ENCODE measurements at places on chromosomes 11 and 22.

DNA sequence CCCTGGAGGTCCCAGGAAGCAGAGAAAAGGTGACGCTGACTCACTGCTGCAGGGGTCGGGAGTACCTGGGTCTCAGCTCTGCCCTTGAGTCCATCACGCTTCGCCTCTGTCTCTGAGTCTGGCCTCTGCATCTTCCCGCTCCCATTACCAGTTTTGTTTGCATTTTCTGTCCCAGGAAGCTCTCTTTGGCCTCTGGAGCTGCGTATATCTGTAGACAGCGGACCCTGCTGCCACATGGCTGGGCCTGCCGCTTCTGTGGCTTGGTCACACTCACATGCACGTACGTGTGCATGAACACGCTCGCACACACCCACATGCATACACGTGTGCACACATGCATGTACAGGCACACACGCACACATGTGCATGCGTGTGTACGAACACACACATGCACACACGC is 20.8 kb upstream of the APOBEC3A start:
- DNase-seq = no peak

DNA sequence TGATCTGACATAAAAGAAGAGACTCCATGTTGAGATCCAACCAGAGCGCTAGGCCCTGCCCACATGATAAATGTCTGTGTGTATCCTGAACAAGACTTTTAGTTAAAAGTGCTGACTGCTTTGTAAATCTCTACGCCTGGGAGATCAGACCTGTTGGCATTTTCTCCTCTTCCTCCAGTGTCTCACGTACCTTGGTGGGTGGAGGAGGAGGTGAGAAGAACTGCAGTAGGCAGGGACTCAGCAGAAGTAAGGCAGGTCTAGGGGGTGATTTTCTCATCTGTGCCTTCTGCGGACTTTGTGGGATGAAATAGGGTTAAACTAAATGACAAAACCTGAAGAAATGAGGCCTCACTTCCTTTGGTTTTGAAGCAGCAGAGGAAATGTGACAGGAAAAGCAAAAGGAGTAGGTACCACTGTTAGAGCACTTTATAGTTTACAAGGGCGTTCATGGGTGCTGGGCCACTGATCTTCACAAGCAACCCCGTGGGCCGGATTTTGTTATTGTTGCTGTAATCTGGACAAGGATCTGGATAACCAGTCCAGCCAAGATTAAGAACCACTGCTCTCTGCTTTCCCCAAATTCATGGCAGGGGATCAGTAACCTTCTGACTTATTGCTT is 36.7 kb upstream of the PLET1 start:
- no peak for DNase-seq

DNA sequence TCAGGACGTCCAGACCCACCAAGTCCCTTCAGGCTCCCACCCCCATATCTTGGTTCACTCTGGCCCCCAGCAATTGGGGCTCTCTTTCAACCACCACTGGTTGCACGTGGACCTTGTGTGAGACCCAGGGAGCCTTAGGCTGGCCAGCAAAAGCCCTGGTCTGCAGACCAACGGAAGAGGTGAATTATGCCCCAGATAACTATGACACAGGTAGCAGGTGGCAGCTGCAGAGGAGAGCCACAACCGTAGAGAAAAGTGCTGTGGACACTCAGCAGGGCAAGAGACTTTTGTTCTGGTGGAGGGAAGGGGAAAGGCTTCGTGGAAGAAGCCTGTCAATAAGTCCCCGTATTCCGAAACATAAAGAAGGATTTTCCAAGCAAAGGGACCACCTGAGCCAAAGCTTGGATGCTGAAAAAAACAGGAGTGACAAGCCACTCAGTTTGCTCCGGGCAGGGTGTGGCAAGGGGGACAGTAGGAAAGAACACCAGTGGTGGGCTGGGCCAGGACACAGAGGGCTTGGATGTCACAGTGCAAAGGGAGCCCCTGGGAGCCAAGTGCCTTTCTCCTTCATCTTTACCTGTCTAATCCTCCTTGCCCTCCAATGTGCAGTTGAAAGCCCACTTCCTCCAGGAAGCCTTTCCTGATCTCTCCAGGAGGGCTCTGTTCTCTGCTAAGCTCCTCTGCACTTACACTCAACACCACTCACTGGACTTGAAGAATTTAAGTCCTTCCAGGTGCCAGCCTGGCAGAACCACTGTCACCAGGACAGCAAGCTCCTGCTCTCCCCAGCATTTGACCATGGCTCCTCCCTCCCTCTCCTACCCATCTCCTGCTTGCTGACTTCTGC is 264.7 kb downstream of the BUD13 start:
- DNase-seq = no peak

DNA sequence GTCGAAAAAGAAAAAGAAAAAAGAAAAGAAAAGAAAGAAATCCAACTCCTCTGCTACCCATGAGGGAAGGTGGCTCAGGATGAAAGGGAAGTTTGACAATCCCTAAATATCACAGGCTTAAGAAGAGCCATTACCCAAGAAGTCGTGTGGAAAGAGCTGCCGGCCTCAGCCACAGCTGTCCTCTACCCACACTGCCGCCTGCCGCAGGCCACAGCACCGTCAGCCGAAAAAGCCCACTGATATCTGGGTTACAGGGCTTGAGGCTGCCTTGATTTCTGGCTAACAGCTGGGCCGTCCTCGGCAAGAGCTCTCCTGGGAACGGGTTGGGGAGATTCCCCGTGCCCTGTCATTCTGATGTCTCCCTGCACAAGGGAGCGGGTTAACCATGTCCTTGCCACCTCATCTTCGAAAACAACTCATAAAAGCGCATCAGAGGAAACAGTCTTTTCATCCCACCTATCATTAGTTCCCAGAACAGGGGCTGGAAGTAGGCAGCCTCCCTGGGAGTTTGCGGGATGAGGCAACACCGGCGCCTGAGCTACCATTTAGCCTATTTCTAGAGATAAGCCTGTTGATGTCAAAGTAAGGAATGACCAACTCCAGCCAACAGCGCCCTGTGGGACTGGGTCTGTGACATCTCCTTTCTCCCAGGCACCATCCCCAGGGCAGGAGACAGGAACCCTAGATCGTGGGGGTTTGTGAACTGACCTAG is 21.8 kb upstream of the SNX32 start:
- peak; percentile 38 for DNase-seq

DNA sequence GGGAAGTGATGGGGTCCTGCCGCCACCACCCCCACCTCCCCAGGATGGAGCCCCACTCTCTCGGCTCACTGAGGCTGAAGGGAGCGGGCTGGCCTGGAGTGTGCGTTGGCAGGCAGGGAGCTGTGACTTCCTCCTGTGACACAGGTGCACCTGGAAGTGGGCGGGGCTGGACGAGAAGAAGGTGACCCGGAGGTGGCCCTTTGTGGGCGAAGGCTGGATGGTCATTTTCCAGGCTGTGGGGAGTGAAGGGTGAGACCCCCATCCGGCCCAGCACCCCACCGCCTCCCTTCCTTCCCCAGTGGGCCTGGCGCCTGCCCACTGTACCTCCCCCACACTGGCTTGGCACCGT is 15.3 kb downstream of the IL17REL start:
- DNase-seq = no peak

GRCh38 chr11:76369406-76369805 is 11.5 kb downstream of the THAP12 start:
- DNase-seq = no peak

DNA sequence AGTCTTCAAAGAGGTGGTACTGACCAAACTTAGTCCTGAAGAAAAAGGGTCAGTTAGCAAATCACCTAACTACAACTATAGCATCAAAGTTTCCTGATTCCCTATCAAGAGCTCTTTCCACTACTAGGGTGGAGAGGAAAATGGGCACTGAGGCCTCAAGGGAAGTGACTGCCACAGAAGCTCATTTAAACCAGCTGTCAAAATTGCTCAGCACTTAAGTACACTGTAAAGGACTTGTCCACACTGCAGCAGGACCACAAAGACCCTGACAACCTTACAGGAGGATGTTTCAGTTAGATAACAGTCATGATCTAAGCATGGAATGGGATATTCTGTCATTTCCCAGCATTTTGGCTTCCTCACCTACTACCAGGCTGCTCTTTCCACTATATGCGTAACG is 33.0 kb downstream of the FAM168A start:
- DNase-seq = no peak

- DNase-seq = peak; percentile 68
Observed at GRCh38 chr11:121964591-121964990, 151.4 kb downstream of the BLID start.

- peak; percentile 9 for DNase-seq
Observed at GRCh38 chr11:133064152-133064877, 468.0 kb downstream of the OPCML start.

- no peak for DNase-seq
Observed at GRCh38 chr11:2266586-2267305, 3.6 kb downstream of the ASCL2 start.

DNA sequence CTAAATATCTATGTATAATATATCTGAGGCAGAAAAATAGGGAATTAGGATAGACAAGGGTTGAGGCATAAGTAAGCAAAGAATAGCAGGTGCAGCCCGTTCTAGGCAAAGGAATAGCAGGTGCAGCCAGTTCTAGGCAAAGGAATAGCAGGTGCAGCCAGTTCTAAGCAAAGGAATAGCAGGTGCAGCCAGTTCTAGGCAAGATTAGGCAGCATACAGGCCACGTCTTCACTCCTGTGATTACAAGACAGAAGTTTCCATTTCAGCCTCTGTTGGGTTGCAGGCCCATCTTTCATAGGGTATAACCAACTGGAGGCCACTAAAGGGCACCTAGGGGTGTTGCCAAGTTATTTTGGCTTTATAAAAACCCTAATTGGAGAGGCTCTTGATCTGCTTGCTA is 28.8 kb upstream of the CHORDC1 start:
- no peak for DNase-seq

DNA sequence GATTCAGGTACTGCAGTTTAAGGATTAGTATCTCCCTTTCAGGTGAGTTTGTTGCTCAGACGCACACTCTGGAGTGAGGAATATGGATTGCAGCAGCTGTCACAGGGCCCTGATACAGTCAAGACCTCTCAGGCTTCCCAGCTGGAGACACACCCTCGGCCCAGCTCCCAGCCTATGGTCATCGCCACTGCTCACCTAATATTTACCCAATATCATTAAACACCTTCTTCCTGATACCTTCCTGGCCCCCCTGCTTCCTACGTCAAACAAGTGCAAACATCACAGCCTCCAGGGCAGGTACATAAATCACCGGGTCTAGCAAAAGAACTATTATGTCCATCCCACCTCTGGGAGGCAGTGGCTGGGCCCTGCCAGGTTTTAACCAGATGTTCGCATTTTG is 213.3 kb downstream of the MN1 start:
- no peak for DNase-seq

DNA sequence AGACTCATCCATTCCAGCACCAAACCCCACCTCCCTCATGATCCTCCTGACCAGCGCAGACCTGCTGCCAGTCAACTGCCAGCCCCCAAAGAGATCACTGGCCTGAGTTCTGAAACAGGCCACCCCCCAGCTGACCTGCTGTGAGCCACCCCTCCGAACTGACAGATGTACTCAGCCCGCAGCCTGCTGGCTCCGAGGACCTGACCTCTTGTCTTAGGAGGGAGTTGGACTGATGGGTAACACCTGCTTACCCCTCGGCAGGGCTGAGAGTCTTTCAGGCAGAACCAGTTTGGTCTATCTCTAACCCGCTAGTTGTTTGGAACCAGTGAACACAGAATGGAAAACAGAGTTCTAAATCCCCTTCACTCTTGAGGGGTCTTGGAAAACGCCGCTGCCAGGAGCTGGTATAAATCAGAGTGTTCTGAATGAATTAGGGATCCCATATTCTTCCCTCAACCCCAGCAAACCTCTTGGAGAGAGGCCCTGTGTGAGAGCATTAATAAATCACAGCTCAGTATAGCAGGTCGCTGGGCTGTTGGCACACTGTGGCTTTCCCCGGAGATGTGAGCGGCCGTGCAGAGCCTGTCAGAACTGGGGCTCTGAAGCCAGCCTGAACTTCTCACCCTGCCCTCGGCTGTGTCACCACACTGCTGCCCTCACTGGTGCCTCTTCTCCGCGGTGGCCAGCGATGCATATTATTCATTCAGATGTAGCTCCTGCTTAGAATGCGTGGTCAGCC is 165.1 kb upstream of the NCAM1 start:
- DNase-seq = no peak

DNA sequence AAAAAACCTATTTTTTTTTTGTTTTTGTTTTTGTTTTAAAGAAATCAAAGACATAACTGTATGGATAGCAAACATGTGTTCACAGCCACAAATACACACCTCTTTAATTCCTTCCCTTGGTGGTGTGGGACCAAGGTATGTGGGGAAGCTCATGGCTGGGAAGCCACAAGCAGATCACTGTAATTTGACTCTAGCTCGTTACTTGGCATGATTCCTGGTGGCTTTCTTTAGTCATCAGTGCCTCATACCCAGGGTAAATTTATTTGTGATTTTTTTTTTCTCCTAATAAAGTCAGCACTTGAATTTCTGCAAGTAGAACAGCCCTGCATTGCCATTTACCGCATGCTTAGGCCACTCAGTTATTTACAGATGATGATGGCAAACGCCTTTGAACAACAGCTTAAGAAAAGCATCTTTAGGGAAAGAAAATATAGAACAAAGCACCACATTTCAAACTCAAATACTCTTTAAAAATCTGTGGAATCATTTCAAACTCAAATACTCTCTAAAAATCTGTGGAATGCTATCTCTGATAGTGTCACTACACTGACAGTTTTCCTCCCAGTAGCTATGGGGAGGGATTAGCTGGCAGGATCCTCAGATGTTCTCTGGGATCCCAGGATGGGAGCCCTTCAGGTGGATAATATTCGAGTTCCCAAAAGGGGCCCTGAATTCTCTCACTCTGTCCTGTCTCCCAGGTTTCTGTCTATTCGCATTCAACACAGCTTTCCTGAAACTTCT is 687.2 kb downstream of the OPCML start:
- peak; percentile 33 for DNase-seq

- no peak for DNase-seq
Observed at GRCh38 chr11:5011254-5011653, 16.6 kb downstream of the OR51L1 start.

DNA sequence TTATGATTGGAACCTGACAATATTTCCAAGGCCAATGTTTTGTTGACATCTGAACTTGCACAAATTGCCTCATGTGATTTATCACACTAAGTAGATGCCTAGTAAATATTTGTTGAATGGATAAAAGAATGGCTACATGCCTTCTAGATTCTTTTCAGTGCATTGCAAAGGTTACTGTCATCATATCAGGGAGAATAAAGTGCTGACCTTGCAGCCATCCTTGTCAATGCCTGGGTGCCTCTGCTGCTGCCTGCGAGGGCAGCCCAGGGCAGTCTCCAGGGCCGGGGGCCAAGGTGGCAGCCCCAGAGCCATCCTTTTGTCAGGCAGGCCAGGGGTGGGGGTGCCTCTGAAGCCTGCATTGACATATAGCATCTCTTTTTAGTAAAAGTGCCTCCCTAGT is 325.6 kb upstream of the MTNR1B start:
- DNase-seq = no peak

DNA sequence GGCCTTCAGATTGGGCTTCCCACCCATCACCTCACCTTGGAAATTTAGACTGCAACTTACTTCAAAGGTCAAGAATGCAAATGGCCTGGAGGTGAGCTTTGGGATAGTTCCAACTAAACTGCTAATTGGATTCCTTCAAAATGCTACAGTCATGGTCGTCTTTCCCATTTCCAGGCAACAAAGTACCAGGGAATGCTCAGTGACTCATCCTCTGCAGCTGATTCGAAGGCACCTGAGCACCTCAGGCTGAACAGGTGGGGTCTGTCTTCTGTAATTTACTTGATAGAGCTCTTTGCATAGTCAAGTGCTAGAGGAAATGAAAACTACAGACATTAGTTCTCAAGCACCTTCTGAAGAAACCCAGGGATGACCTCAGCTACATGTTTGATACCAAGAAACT is 20.5 kb upstream of the FSHB start:
- no peak for DNase-seq
